T1000 (cell line): ENCODE measurements at places on chromosomes 2 and 18.

DNA sequence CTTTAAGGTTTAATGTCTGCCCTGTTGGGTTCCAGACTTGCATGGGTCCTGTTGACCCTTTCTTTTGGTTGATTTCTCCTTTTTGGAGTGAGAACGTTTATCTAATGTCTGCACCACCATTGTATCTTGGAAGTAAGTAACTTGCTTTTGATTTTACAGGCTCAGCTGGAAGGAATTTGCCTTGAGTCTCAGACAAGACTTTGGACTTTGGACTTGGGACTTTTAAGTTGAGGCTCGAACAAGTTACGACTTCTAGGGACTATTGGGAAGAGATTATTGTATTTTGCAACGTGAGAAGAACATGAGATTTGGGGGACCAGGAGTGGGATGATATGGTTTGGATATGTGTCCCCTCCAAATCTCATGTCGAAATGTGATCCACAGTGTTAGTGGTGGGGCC lies 267.7 kb downstream of the GLI2 start:
- DNase-seq, result no peak

- DNase-seq, result no peak
Observed at GRCh38 chr2:52343706-52344266, 1311.9 kb upstream of the NRXN1 start.

DNA sequence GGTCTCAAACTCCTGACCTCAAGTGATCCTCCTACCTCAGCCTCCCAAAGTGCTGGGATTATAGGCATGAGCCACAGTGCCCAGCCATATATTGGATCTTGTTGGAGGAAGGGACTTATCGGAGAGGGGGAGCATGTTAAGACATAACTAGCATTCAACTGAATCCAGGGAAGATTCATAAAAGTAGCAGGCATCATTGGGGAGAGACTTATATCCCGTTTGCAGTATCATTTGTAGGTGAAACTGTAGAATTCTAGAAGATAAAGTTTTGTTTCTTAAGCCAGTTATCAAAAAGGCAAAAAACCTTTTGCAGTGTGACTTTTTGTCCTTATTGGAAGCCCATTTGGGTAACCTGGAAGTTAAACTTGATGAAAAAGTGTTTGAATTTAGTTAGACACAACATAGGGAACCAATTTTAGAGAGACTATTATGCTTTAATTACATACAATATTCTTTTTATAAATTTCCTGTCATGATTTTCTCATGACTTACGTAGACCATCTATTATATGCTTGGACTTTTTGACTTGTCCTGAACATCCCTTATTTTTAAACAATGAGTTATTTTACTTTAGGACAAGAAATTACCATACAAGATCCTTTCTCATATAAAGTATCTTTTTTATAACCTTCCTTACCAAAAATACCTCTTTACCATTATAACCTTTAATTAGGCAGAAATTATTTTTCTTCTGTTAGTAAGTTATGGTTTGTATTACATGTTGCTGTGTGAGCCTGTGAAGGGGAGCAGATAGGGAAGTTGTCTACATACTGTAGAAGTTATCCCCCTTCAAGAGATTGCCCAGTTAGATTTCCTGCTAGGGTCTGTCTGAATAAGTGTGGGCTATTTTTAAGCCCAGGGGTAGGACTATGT lies 20.3 kb downstream of the RAB3GAP1 start:
- no peak for DNase-seq

DNA sequence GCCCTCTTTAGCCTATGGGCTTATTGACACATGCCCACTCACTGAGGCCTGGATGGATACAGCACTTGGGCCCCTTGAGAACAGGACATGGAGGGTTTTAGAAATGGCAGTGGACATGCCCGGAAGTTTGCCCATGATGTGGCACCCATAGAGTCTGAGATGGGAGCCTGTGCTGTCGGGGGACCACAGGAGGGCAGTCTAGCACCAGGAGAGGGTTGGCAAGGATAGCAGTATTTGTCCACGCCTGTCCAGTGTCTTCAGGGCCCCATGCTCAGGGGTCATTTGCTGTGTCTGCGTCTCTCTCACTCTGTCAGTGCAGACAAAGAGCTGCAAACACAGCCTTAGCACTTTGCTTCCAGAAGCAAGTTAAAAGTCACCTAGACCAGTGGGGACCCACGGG lies 48.7 kb downstream of the IL1RL2 start:
- DNase-seq, result no peak

GRCh38 chr18:56199580-56200330 lies 438.6 kb downstream of the TXNL1 start:
- DNase-seq, result no peak

GRCh38 chr2:227891673-227892072 lies 20.2 kb downstream of the DAW1 start:
- DNase-seq, result no peak

DNA sequence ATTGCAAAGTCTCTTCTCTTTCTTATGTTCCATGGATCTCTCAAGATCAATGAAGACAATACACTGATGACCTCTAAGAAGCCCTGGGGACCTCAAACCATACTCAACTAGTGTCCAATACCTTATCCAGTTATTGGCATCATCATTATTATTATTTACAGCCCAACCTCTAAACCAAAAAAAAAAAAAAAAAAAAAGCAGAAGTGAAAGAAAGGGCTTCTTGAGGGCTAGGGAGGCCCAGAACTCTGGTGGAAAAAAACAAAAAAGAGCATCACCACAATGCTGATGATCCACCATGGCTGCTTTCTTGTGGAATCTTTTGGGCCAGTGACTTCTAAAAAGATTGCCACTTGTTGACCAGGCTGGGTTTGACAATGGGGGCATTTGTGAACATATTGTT lies 324.9 kb downstream of the LPIN1 start:
- DNase-seq, result no peak

DNA sequence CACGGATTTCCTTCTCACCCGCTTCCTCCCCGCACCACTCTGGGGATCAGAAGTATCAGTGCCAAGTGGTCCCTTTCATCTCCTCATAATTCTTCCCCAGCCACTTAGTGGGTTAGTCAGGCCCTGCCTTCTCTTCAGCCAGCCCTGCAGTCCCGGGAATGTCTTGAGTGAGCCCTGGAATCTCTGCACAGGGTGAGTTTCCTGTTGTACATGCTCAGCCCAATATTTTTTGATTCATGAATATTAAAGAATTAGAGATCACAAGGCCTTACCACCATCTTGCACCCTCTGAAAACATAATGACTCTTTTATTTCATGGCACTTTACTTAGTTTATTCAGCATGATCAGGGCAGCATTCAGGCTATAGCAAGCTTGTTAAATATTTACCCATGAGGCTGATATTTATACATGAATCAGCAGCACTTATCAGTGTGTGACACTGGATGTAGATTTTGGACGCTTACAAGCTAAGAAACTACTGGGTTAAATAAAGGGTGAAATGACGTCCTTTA lies 159.4 kb upstream of the FOSL2 start:
- no peak for DNase-seq

DNA sequence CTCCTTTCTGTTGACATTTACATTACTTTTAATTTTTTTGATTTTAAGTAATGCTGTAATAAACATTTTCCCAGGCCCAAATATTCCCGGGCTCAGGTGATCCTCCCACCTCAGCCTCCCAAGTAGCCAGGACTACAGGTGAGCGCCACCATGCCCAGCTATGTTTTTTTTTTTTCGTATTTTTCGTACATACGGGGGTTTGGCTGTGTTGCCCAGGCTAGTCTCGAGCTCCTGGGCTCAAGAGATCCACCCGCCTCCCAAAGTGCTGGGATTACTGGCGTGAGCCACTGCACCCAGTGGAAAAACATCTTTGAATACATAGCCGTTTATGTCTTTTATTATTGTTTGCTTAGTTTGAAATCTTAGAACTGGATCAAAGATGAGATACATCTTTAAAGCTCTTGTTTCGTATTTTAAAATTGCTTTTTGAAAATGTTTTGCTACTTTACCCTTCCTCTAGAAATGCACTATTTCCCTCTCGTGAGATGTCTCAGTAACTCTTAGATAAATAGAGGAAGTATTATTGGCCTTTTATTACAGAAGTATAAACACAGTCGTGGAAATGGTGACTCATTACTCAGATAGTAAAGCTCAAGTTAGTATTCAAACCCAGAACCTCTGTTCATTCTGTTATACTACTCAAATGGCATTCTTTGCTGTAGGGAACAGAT lies 2.4 kb downstream of the SMCHD1 start:
- DNase-seq, result no peak

- no peak for DNase-seq
Observed at GRCh38 chr2:145015561-145015960, 495.6 kb upstream of the ZEB2 start.

GRCh38 chr2:126761256-126761980 lies 105.5 kb downstream of the GYPC start:
- DNase-seq, result no peak
